Pancreas (tissue), 10 donors: ENCODE measurements at places on chromosomes 1 and 21.

DNA sequence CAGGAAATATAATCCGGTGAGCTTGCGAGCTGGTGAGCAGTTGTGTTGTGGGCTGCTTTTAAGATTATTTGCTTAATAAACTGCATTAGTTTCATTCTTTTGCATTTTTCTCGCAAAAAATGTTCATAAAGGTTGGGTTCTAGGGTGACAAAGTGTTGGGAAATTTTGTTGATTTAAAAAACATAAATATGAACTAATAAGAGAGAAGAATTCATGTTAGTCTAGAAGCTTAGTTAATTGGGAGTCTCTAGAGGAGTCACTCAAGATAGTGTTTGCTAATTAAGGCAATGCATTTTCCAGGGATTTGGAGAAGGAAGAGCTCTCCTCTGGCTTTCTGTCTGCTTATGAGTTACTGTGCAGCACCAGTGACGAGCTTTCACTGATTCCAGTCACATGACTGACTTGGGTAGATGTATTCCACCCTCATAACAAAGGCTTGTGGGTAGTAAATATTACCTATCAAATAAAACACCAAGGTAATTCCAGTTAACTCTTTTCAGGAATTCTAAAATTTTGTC lies 417.0 kb downstream of the PTBP2 start:
- no peak overlapping the region for H3K27ac ChIP-seq
- no peaks in the 10 kb centered on the region for H3K27me3 ChIP-seq
- H3K4me1 ChIP-seq = peaks cover 7% of the 10 kb centered on the region
- no peak for DNase-seq
- no peaks in the 10 kb centered on the region for H3K36me3 ChIP-seq
- H3K4me3 ChIP-seq = peak overlapping the region; percentile 19

- no peaks in the 10 kb centered on the region for H3K4me1 ChIP-seq
- no peak overlapping the region for H3K27ac ChIP-seq
- H3K27me3 ChIP-seq = no peaks in the 10 kb centered on the region
- DNase-seq = no peak
- no peaks in the 10 kb centered on the region for H3K36me3 ChIP-seq
- H3K4me3 ChIP-seq = no peak overlapping the region
Observed at GRCh38 chr21:34910396-34910795, 138.7 kb downstream of the RUNX1 start.

GRCh38 chr1:155044365-155044764 lies 6.8 kb upstream of the ADAM15 start:
- H3K4me1 ChIP-seq = peaks cover 7% of the 10 kb centered on the region
- H3K36me3 ChIP-seq = no peaks in the 10 kb centered on the region
- H3K27ac ChIP-seq = peak overlapping the region; percentile 70

DNA sequence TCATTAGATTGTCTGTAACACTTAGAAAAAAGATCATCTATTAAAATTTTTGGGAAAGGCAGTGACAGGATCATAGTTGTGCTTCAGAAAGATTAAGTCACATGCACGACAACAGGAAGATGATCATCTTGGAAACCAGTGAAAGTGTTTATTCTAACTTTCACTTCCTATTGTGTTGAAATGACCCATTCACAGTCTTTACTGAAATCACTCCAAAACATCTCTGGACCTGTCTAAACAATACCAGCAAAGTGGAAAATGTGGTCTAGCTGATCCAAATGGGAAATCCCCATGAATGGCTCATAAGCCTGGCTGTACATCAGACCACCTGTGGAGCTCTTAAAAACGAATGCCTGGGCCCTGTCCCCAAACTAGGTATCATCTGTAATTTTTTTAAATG lies 111.1 kb upstream of the ETV3 start:
- no peak overlapping the region for H3K4me3 ChIP-seq
- H3K36me3 ChIP-seq = no peaks in the 10 kb centered on the region
- no peaks in the 10 kb centered on the region for H3K27me3 ChIP-seq
- H3K4me1 ChIP-seq = no peaks in the 10 kb centered on the region

- no peaks in the 10 kb centered on the region for H3K36me3 ChIP-seq
- DNase-seq = no peak
- H3K4me3 ChIP-seq = no peak overlapping the region
- no peaks in the 10 kb centered on the region for H3K4me1 ChIP-seq
- H3K27ac ChIP-seq = no peak overlapping the region
Observed at GRCh38 chr1:116508984-116509980, 61.5 kb downstream of the CD58 start.

- H3K27ac ChIP-seq = no peak overlapping the region
- H3K36me3 ChIP-seq = no peaks in the 10 kb centered on the region
- no peaks in the 10 kb centered on the region for H3K4me1 ChIP-seq
- H3K27me3 ChIP-seq = no peaks in the 10 kb centered on the region
Observed at GRCh38 chr1:3597599-3597964, 13.7 kb downstream of the MEGF6 start.

- no peak overlapping the region for H3K4me3 ChIP-seq
- no peaks in the 10 kb centered on the region for H3K36me3 ChIP-seq
- H3K27ac ChIP-seq = peak overlapping the region; percentile 31
- H3K4me1 ChIP-seq = peaks cover 5% of the 10 kb centered on the region
Observed at GRCh38 chr1:56074007-56074651, 505.2 kb downstream of the PLPP3 start.

DNA sequence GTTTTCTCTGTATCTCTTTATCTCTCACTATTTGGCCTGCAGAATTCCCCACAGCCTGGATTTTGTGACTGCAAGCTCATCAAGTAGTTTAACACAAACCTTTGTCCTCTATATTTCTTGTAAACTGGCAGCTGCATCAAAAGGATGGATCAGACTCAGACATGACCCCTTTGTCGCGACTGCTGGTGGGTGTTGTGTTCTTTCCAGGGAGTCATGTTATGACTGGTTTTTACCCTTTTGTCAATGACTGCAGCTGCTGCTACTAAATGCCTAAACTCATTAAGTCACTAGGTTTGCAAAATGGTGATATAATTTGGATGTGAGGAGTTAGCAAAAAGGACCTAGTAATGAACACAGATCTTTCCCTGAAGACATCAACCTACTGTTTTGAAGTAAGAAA lies 10.2 kb upstream of the TOMM20 start:
- no peak for DNase-seq
- H3K27me3 ChIP-seq = no peaks in the 10 kb centered on the region
- no peak overlapping the region for H3K27ac ChIP-seq

- DNase-seq = no peak
- no peak overlapping the region for H3K4me3 ChIP-seq
- no peaks in the 10 kb centered on the region for H3K27me3 ChIP-seq
- no peaks in the 10 kb centered on the region for H3K36me3 ChIP-seq
- no peaks in the 10 kb centered on the region for H3K4me1 ChIP-seq
Observed at GRCh38 chr1:20693623-20694022, 24.2 kb downstream of the KIF17 start.

DNA sequence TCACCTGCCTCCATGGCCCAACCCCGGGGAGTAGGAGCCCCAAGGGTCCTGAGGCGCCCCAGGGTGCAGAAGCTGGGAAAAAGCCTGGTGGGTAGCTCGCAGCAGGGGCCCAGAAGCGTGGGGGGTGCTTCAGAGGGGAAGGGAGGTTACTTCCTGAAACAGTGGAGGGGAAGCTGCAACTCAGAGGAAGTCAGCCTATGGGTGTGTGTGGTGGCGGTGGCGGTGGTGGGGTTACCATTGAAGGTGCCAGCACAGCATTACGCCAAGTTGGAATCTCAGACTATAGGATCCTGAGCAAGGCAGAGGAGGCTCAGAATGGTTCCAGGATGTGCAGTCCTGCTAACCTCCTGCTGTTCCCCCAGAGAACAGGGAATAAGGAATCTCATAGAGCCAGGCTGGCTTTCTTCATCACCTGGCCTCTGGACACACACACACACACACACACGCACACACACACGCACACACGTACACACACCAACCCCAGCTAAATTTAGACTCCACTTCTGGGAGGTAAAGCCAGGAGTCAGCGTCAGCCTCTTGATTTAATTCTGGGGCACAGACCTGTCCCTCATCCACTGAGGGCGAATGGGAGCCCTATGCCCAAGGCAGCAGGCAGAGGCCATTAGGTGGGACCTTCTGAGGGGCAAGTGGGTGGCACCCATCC lies 1.3 kb downstream of the DENND4B start:
- H3K4me1 ChIP-seq = no peaks in the 10 kb centered on the region
- H3K27ac ChIP-seq = peak overlapping the region; percentile 76
- H3K36me3 ChIP-seq = no peaks in the 10 kb centered on the region
- no peaks in the 10 kb centered on the region for H3K27me3 ChIP-seq
- no peak for DNase-seq

DNA sequence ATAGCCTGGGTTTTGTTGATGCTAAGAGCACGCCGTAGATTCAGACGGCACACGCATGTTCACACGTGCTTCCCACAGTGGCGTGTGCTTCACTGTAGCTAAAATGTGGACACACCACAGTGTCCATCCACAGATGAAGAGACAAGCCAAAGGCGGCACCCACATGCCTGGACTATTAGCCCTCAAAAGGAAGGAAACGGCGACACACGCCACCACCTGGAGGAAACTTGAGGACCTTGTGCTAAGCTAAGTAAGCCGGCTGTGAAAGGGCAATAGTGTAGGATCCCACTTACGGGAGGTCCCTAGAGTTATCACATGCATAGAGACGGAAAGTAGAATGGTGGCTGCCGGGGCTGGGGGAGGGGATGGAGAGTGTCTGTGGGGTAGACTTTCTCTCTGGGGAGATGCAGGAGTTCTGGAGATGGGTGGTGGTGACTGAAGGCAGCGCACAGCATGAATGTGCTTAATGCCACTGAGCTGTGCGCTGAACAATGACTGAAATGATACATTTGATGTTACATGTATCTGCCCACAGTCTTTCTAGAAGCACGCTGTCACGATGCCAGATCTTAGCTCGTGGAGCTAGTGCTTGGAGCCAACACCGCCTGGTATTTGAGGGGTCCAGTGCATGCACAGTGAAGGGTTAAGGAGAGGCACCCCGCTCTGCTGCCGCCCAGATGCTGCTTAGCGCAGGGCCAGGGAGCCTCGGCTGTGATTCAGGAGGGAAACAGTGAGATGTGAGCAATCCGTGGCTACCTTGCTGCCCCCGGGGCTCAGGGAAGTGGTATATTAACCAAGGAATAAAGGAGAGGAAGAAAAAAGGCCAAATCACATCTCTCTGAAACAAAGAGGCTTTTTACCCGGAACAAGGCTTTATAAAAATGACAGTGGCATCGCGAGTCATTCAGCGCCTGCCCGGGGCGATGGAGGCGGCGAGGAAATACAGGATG lies 103.7 kb downstream of the PRDM16 start:
- no peak for DNase-seq
- peaks cover 69% of the 10 kb centered on the region for H3K4me1 ChIP-seq
- no peaks in the 10 kb centered on the region for H3K27me3 ChIP-seq
- no peak overlapping the region for H3K4me3 ChIP-seq
- peak overlapping the region; percentile 30 for H3K27ac ChIP-seq
- H3K36me3 ChIP-seq = no peaks in the 10 kb centered on the region

- H3K4me3 ChIP-seq = no peak overlapping the region
- no peak overlapping the region for H3K27ac ChIP-seq
- peaks cover 33% of the 10 kb centered on the region for H3K4me1 ChIP-seq
- H3K27me3 ChIP-seq = no peaks in the 10 kb centered on the region
- DNase-seq = peak; percentile 88
- no peaks in the 10 kb centered on the region for H3K36me3 ChIP-seq
Observed at GRCh38 chr1:11784993-11785769, 20.6 kb downstream of the MTHFR start.

DNA sequence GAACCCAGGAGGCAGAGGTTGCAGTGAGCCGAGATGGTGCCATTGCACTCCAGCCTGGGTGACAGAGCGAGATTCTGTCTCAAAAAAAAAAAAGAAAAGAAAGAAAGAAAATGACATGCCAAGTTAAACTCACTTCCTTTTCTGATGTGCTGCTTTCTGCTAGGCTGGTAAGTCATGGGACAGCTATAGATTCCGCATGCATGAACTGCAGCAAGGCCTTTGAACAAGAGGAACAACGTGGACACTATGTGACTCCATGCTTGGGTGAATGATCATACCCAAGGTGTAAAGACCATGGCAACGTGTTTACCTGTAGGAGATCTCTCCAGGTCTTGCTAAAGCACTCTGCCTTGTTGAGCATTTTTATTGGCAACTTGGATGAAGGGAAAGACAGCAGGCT lies 10.3 kb upstream of the TTF2 start:
- H3K4me3 ChIP-seq = no peak overlapping the region
- no peaks in the 10 kb centered on the region for H3K4me1 ChIP-seq
- H3K27ac ChIP-seq = no peak overlapping the region
- no peak for DNase-seq

- no peak overlapping the region for H3K27ac ChIP-seq
- no peak overlapping the region for H3K4me3 ChIP-seq
- H3K36me3 ChIP-seq = no peaks in the 10 kb centered on the region
- H3K27me3 ChIP-seq = no peaks in the 10 kb centered on the region
Observed at GRCh38 chr1:245373131-245373530, 218.3 kb downstream of the KIF26B start.

DNA sequence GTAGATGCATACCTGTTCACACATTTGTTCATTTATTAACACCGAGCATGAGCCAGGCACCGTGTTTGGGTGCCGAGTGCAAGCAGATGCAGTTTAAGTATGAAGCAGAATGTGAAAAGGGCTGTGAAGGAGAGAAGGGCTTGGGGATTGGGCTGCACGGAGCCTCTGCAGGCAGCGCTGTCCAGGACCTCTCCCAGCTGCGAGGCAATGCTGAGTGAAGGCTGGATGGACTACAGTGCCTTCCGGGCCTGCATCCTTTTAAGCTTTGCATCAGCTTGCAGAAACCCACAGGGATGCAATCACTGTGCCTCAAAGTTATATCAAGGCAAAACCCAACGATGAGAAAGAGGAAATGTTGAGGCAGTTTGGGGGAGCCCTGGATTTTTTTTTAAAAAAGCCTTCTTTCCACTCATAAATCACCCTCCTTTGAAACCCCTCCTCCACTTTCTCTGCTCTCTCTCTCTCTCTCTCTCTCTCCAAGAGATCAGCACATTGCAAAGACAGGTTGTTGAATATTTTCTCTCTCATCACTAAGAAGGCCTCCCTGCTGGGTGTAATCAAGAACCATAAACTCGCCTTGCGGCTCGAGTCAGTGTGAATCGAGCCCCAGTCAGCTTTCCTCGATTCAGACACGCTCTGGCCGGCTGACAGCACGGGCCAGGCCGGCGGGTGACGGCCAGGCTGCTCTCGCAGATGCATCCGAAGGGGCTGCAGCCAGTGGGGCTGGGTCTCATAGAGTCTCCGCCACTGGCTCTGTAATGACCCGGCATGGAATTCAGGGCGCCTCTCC lies 89.2 kb upstream of the POU3F1 start:
- H3K27ac ChIP-seq = no peak overlapping the region
- H3K4me1 ChIP-seq = no peaks in the 10 kb centered on the region
- no peaks in the 10 kb centered on the region for H3K27me3 ChIP-seq
- DNase-seq = no peak
- no peak overlapping the region for H3K4me3 ChIP-seq
